EH (cell line): ENCODE measurements at places on chromosomes 12 and 14.

- DNase-seq: no peak
Observed at GRCh38 chr12:15059123-15059522, 86.3 kb downstream of the PDE6H start.

DNA sequence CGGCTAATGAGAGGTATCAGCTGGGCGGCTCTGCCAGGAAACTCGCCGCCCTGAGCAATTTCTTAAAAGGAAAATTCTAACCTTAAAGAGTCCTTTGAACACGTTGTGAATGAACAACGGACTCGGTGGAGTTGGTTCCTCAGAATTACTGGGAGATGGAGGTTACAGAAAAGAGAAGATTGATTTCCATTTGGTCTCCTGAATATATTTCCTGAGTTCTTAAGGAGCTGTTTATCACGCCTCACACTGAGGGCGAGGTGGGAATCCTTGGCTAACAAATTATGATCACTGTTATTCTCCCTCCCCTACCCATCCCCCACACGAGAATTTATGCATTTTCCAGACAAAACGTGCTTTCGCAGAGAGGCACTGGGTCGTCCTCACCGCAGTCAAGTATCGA lies 194.5 kb upstream of the C14orf180 start:
- no peak for DNase-seq

- peak; percentile 24 for DNase-seq
Observed at GRCh38 chr12:93609281-93610192, 37.1 kb downstream of the SOCS2 start.

GRCh38 chr12:120472521-120472920 lies 3.0 kb upstream of the SRSF9 start:
- no peak for DNase-seq

DNA sequence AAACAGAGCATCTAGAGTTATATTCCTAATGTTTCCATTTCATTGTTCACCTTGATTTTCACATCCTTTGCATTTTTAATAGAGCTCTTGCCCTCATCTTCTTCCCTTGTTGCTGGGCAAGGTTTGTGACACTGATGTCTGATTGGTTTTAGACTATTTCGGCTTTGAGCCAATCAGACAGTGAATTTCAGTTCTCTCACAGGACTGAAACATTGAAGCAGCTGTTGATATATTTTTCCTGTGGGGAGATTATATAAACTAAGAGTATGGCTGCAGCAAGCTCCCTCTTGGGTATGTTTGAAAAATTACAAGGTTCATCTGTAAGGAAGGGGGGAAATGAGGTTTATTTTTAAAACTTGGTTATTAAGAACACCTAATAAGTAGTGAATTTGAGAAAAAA lies 51.2 kb downstream of the ATF7IP start:
- peak; percentile 82 for DNase-seq

DNA sequence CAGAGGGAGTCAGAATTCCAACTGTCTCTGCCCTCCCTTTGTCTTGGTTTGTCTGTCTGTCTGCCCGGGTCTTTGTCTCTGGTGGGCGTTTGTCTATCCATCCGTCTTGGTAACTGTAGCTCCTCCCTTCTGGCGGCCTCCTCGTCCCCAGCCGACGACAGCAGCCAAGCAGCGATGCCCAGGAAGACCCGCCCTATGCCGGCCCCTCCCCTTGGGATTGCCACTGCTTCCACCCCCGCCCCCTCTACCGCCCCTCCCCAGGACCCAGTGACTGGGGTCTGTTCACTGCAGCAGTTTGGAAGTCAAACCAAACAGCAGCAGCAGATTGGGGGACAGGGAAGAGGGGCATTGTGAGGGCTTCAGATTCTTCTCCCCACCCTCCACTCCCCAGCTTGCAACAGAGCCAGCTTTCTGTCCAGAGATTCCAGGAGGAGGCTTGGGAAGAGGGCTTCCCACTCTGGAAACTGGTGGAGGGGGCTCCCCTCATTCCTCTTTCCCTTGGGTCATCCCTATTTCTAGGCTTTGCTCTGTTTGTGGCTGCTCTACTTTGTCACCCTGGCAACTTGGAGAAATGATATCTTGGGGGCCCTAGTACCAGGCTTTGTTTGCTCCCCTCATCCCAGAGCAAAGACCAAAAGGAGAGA lies 2.4 kb upstream of the RARG start:
- DNase-seq: no peak
